ENCODE measurements at places on chromosomes 7 and 10.

GRCh38 chr7:17401791-17402627 lies 103.6 kb downstream of the AHR start:
- no peaks in the 10 kb centered on the region for H3K4me1 ChIP-seq
- no peaks in the 10 kb centered on the region for H3K27me3 ChIP-seq
- no peak overlapping the region for H3K27ac ChIP-seq
- H3K4me3 ChIP-seq = no peak overlapping the region
- DNase-seq = no peak

- H3K27ac ChIP-seq = no peak overlapping the region
- no peak overlapping the region for H3K4me3 ChIP-seq
- H3K27me3 ChIP-seq = no peaks in the 10 kb centered on the region
- H3K4me1 ChIP-seq = no peaks in the 10 kb centered on the region
- DNase-seq = no peak
Measured at GRCh38 chr10:66214721-66215404, 711.0 kb upstream of the LRRTM3 start.

DNA sequence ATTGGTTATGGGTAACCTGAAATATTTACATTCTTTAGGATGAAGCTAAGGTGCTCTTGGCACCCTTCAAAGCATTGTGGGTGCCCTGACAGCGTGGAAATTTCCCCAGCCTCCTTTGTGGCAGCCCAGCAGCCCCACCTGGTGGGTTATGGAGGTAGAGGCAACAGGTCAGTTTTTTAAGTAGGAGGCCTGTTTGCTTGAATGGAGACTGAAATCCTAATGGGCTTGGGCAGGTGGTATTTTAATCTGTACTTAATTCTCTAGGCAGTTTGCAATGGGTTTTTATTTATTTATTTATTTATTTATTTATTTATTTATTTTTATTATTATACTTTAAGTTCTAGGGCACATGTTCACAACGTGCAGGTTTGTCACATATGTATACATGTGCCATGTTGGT lies 139.4 kb downstream of the EPC1 start:
- no peak overlapping the region for H3K27ac ChIP-seq
- no peaks in the 10 kb centered on the region for H3K4me1 ChIP-seq

DNA sequence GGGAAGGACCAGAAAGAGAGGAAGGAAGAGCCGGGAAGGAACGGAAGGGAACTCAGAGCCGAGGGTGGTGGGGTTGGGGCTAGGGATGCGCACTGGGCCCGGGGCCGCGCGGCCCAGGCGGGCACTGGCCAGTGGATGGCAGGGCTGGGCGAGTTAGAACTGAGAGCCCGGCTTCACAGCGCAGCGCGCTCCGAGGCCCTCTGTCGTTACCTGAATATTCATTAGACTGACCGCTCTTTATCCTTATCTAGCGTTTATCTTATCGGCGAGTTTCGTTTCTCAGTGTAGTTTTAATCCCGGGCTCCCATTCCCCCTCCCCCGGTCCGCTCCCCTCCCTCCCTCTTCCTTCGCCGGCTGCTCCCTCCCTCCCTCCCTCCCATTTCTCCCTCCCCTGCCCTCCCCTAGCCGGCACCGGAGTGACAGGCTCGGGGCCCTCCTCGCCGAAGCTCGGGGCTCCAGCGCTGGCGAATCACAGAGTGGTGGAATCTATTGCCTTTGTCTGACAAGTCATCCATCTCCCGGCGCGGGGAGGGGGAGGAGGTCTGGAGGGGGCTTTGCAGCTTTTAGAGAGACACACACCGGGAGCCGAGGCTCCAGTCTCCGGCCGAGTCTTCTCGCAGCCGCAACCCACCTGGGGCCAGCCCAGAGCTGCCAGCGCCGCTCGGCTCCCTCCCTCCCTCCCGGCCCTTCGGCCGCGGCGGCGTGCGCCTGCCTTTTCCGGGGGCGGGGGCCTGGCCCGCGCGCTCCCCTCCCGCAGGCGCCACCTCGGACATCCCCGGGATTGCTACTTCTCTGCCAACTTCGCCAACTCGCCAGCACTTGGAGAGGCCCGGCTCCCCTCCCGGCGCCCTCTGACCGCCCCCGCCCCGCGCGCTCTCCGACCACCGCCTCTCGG lies at the start of gene PAX2:
TSS of gene PAX2 (plus strand) at position 596 of the 895 bp plus-strand sequence. CDS start 679 bp downstream, outside the sequence.
- DNase-seq = peak; percentile 75
- H3K4me3 ChIP-seq = no peak within 1 kb of the TSS
- H3K36me3 ChIP-seq = no peaks in the 10 kb centered on the region
- peaks cover 25% of the 10 kb centered on the region for H3K4me1 ChIP-seq

DNA sequence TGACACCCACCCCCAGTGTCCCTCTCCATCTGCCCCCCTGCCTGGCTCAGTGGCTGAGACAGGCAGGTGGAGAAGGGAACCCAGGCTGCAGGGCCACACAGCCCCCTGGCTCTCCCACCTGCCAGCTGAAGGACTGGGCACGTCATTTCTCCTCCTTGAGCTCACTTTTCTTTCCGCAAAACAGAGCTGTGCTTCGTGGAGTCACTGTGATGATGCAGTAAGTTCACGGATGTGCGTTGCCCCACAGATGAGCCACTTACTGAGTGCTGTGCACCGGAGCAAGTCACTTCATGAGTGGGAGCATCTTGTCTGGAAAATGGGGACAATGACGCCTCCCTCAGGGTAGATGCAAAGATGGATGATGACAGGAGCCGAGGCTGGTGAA lies 2.7 kb downstream of the OPN4 start:
- H3K4me1 ChIP-seq = no peaks in the 10 kb centered on the region
- H3K27me3 ChIP-seq = no peaks in the 10 kb centered on the region
- H3K27ac ChIP-seq = no peak overlapping the region
- peak; percentile 14 for DNase-seq
- H3K36me3 ChIP-seq = no peaks in the 10 kb centered on the region

Data from pancreas (tissue), 10 donors.